ENCODE measurements at places on chromosomes 11 and 22. TPM values are rescaled to one million over a fixed set of nuclear protein-coding genes. Genes with fewer than 3 reads are reported as not detected.

TRIM21 gene
- total RNA-seq = 40.3 TPM

MN1 gene
- total RNA-seq = not detected

XKR3 gene
- total RNA-seq = not detected

IL17REL gene
- 1.1 TPM for total RNA-seq

KCNE3 gene
- total RNA-seq = not detected

GRCh38 chr11:76302996-76303395 is 77.9 kb downstream of the THAP12 start:
- no peak for DNase-seq

DNA sequence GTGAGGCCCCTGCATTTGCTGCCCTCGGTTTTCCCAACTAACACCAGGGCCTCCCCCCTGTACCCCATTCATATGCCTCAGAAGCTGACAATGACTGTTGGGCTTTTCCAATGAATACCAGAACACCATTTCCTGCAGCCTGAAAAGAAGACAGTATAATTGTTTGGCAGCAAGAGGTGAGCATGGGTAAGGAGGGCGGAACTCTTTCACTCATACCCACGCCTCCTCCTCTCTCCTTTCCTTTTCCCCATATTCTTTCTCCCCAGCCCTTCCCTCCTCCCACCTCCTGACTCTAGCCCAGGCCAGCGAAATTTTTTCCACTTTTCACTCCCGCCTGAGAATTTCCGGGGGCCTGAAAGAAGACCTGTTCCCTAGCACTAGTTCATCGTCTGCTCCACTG is 58.0 kb upstream of the CHST1 start:
- DNase-seq = no peak

- no peak for DNase-seq
Measured at GRCh38 chr11:21630934-21631478, 561.9 kb upstream of the ANO5 start.

- DNase-seq = no peak
Measured at GRCh38 chr22:48251629-48252028, 1489.2 kb downstream of the TBC1D22A start.

DNA sequence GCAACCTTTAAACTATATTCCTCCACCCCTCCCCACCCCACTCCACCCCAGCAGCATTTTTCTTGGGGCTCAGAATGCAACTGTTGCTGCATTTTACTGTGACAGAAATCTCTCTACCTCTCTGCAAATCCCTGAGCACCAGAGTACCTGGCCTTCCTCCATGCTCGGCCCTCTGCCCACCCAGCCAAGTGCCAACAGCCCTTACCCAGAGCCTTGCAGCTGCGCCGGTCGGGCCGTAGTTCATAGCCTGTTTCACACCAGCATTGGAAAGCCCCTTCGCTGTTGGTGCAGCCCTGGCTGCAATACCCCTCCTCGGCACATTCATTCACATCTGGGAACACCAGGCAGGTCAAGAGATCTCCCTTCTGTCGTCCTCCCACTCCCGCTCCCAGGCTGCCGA is 23.4 kb downstream of the LRP4 start:
- no peak for DNase-seq

- no peak for DNase-seq
Measured at GRCh38 chr11:80103142-80103859, 662.5 kb upstream of the TENM4 start.
